ENCODE measurements at places on chromosomes 7 and 10. TPM values are rescaled to one million over a fixed set of nuclear protein-coding genes. Genes with fewer than 3 reads are reported as not detected.

Gene OR9A4
- not detected for total RNA-seq

Gene GDF10
- total RNA-seq: not detected

Gene CAV1
- 259 TPM for total RNA-seq

Gene ZNF727
- not detected for total RNA-seq

Gene GIMAP2
- 2.1 TPM for total RNA-seq

Gene FAM131B
- total RNA-seq: 1.5 TPM

Gene LEP
- not detected for total RNA-seq

Gene AKR1C8
- total RNA-seq: not detected

Gene ACSM6
- total RNA-seq: not detected

Gene LRRD1
- total RNA-seq: 0.29 TPM

Gene OPN4
- not detected for total RNA-seq

Gene AZGP1
- not detected for total RNA-seq

Gene PLEKHS1
- total RNA-seq: not detected

Gene TCAF2
- total RNA-seq: 6.7 TPM

Gene ABCB8
- 47.8 TPM for total RNA-seq

Gene CASD1
- total RNA-seq: 70.1 TPM

Gene NUDT13
- total RNA-seq: 4.6 TPM

Gene LIPJ
- not detected for total RNA-seq

Gene DLX6
- not detected for total RNA-seq

Gene ANKRD7
- 2.8 TPM for total RNA-seq

Gene UTF1
- total RNA-seq: not detected

Gene HHEX
- total RNA-seq: 0.11 TPM

Gene GNAT3
- total RNA-seq: not detected

Gene INMT
- 5.4 TPM for total RNA-seq

Gene ADCYAP1R1
- total RNA-seq: not detected

Gene NUDCD3
- 101 TPM for total RNA-seq

Gene CFAP46
- not detected for total RNA-seq

Gene UCMA
- total RNA-seq: not detected

Gene DYNC1I1
- 1.6 TPM for total RNA-seq

Gene SLC13A4
- total RNA-seq: not detected

Gene TMEM139
- total RNA-seq: 0.29 TPM

Gene ATRNL1
- total RNA-seq: 5.6 TPM

Gene HKDC1
- total RNA-seq: 0.11 TPM

Gene SH2D4B
- total RNA-seq: not detected

Gene HPS6
- total RNA-seq: 34.2 TPM

Gene MBL2
- not detected for total RNA-seq

Gene FAM180A
- total RNA-seq: 2.6 TPM

Gene SORBS1
- 112 TPM for total RNA-seq

Gene CDK1
- 5.1 TPM for total RNA-seq

Gene TACC2
- total RNA-seq: 25.1 TPM

Gene LIPF
- total RNA-seq: 1.7 TPM

Gene ADCY1
- total RNA-seq: 0.62 TPM

Gene SLC29A4
- total RNA-seq: 4.4 TPM

Gene CDNF
- total RNA-seq: 0.88 TPM

Gene CYP2C19
- total RNA-seq: 0.08 TPM

Gene LRIT2
- total RNA-seq: not detected

Gene ZNF22
- total RNA-seq: 25.2 TPM

Gene GPNMB
- 382 TPM for total RNA-seq

Gene SEC61G
- total RNA-seq: 1,174 TPM

Gene EXOC4
- 102 TPM for total RNA-seq

Gene IFIT1B
- total RNA-seq: not detected

Data from myocyte (in vitro differentiated cells).